Kasumi-1 (cell line): ENCODE measurements at places on chromosomes 3 and 15.

DNA sequence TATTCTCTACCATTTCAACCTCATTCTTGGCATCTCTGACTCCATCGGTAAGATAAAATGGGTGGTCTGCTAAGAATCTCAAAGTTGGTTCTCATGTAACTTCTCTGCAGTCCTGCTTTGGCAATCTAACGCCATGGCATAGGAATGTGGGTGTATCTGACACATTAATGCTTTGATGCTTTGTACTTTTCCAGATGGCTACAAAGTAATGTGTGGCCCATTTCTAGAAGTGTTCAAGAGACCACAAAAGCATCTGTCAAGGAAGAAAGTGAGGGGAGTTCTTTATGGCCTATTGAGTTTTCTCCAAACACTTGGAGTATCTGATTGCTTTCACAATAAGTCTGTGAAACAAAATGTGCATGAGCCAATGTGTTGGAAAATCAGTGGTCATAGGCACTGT is 339.9 kb upstream of the TGFBR2 start:
- DNase-seq, result no peak

DNA sequence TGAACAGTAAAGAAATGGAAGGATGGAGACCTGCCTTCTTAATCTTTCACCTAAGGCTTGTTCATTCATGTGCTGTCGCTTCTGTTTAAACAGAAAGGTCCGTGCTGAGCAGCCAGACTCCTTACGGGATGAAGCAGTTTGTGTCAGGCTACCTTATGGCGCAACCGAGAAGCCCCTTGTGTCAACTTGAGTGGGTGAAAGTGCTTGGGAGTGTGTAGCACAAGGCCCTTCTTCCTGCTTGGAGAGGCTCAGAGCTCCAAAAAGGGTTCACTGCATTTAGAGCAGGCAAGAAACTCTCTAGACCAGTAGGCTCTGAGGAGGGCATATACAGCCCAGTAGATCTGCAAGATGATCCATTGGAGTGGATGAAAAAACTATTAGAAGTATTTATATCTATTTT is 16.0 kb downstream of the CAPN3 start:
- DNase-seq, result no peak

- no peak for DNase-seq
Measured at GRCh38 chr15:65249641-65250040, 37.0 kb downstream of the PARP16 start.

DNA sequence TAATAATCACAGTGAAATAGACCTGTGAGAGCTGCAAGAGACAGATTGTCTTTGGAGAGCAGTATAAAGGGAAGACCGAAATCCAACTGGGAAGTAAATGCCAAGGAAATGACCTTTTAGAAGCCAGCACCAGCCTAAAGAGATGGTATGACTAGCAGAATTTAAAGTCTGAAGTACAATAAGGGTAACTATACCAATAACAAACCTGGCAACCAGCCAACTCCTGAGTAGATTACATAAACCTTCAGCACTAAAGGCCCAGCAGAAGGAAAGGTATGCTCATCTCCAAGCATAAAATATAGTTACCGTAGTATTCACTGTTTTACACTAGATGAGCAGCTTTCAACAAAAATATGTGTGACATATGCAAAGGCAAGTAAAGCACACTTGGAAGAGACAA is 155.1 kb upstream of the SATB1 start:
- peak; percentile 41 for DNase-seq

DNA sequence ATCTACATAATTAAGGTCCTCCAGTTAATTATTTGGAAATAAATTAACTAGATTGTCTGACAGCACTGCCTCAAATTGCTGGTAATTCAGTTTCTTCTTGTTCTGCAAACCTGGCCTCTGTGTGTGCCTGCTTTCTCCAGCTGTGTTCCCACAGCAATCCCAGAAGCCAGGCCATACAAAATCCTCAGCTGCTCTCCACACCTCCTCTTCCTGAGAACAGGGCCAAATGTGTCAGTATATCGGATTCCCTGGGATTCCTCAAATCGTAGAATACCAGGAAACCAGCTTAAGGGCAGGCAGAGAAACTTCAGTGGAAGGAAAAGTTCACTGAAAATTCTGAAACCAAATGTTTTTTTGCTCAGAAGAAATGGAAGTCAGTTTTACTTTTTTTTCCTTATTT is 261.4 kb downstream of the ZMAT3 start:
- DNase-seq, result no peak

DNA sequence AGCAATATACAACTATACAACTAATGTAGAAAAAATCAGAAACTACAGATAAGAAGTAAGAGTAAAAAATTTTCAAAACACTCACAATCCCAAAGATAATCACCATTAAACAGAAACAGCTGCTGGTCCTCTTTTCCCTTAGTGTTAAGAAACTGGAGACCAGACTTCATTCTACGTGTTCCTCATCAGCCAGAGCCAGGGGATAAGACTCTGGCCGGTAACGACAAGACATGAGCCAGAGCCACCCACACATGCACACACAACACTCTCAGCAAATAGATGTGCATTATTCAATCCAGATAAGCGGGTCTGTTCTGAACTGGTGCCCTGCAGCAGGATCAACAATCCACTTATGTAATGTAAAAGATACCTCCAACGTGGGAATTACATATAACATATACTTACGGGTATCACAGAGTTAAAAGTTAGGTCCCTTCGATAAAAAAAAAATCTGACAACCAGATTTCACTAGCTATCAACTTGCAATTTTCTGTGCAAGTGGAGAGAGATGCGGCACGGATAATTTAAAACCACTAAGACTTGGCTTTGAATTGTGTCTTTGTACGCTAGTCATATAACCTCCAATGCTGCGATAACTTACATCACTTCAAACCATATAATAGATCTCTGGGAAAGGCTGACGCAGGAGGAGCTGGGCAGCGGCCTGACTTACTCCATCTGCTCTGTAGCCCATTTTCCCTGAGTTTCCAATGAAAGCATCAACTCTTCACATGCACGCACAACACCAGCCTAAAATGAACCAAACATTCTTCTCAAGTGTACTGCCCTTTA is 17.8 kb downstream of the PRICKLE2 start:
- no peak for DNase-seq

GRCh38 chr3:103614719-103615118 is 1179.9 kb downstream of the ZPLD1 start:
- DNase-seq, result no peak

DNA sequence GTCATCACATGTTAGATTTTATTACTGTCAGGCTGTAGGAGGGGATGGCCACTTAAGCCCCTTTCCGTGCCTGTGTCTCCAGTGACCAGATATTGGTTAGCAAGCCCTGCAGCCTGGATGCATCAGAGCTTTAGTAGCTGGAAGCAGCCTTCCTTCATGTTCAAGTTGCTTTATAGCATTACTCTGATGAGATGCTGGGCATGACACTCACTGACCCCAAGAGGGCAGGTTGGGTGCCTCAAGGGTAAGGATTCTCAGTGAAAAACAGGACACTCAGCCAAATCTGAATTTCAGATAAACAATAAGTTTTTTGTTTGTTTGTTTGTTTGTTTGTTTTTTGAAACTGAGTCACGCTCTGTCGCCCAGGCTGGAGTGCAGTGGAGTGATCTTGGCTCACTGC is 68.5 kb upstream of the PTX3 start:
- DNase-seq, result no peak

DNA sequence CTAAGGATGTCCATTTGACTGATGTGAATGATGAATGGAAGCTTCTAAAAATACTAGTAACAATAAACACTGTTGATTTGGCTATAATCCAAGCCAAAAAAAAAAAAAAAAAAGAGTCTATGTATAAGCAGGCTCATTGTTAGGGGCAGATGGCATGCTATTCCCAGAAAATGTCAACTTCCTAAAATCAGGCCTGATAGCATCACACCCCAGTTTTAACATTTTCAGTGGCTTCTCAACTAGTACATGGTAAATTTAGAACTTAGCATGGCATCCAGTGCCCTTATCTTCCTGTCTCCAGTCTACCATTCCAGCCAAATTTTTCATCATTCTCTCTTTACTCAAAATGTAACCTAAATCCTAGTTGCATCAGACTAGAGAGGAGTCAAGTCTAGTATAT is 288.2 kb upstream of the ZNF385D start:
- no peak for DNase-seq

- DNase-seq, result no peak
Measured at GRCh38 chr3:141413391-141413790, 45.1 kb downstream of the ZBTB38 start.

- peak; percentile 65 for DNase-seq
Measured at GRCh38 chr15:41603941-41604911, 45.2 kb downstream of the TYRO3 start.

- peak; percentile 95 for DNase-seq
Measured at GRCh38 chr3:183306798-183307671, 54.0 kb downstream of the B3GNT5 start.

GRCh38 chr3:132006605-132007204 is 28.1 kb downstream of the CPNE4 start:
- DNase-seq, result peak; percentile 59

DNA sequence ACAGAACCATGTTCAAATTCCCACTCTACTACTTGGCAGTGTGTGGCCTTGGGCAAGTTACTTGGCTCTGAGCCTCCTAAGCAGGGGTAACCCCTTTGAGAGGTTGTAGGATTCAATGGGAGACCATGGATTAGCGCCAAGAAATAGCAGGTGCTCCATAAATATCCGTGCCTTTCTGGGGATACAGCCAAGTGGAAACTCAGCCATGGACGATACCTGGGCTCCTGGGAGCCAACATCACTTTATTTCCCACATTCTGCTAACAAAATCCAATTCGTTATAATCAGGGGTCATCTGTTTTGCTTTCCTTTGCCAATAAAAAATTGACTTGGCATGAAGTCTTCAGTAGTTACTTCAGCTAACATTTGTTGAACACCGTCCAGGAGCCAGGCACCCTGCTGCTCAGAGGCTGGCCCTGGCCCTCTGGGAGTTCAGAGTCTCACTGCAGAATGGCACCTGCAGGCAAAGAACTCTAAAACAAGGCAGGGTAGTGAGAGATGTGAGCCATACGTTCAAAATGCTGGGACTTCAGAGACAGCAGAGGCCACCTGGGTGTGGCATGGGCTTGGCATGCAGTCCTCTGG is 42.3 kb downstream of the ZDHHC19 start:
- no peak for DNase-seq

DNA sequence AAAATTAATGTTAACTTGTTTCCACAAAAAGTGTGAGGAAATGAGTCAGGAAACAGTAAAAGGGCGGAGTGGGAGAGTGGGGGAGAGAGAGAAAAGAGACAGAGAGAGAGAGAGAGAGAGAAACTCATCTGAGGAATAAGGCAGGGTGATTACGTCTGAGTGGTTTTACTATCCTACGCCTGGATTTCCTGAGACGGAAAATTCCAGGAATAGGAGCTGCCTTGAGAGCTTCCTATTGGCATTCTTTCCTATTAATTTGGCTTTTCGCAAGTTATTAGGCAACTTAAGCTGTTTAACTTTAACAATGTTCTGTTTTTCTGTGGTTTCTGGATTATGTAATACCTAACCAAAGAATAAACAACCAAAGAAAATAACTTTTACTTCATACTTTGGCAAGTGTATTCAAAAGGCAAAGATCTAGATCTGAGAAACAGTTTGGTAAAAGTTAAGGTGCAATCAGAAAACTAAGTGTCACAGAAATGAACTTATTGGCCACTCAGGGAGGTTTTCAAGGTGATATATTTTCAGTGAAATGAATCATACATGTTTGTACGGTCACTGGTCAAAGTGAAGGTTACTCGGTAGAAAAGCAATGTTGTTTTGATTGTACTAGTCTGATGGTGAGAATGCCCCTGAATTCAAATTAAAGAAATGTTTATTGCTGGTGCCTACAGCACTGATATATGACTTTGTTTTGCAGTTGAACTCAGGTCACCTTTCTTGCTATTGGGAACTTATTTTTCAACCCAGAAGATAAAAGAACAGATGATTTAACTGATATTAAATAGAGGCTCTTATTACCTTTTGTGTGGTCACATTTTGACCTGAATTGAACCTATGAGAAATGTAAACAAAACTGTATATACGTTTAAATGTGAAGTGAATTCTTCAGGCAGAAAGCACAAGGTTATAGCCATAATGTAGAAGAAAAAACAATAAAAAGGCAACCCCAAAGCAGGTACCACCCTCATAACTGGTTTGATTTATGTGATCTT is 39.9 kb upstream of the TNFSF10 start:
- DNase-seq, result no peak

GRCh38 chr15:81295486-81296121 is 28.3 kb downstream of the STARD5 start:
- no peak for DNase-seq

DNA sequence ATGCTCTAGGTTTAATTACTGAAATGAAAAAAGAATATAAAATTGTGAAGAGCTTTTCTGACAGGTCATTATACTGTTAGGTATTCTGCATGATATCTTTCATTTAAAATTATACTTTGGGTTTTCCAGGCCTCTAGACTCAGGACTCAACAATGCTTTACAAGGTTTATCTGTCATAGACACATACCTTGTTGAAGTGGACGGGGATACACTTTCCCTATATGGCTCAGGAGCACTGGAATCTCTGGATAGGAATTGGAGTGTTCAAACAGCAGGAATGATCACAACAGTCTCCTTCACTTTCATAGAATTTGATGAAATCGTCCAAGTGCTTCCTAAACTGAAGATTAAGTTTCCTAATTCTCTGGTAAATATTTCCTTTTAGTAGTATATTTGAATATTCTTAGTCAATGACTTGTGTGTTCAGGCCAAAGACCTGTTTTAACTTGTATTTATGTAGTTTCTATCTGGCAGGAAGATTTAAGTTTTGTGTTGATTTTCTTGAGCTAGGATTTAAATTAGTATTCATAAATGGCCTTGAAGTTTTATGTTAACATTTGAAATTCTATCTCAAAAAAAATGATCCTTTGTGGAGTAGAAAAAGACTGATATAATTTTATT is 106.9 kb upstream of the THSD4 start:
- no peak for DNase-seq

DNA sequence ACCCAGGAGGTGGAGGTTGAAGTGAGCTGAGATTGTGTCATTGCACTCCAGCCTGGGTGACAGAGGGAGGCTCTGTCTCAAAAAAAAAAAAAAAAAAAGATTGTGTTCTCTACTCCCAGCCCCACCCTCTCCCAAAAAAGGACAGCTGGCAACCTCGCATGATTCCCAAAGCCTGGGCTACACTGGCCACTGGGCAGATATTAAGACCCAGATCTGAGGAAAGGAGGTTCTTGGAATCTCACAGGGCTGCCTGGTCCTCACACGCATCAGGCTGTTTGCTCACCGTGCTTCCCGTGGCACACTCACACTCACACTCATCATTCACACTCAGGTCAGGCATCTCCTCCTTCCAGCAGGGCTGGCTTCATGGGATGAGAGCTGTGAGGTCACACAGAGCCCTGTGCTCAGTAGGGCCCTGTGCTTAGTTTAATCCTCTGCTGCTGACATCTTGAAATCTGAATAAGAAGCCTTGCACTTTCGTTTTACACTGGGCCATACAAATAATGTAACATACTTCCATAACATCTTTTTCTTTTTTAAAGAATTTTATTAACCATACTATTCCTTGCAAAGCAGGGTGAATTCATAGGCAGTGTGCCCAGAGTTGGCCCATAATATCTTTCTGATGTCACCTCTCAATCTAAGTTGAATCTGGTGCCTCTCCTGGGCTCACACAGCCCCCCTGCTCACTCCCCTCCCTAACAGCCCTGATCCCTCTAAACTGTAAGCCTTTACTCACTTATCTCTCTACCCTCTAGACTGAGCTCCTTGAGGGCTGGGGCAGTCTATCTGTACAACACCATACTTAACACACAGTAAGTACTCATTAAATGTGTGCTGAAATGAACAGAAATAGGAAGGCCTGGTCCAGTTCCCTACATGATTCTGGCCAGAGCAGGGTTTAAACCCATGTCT is 50.2 kb upstream of the C15orf39 start:
- DNase-seq, result no peak

- peak; percentile 84 for DNase-seq
Measured at GRCh38 chr3:165206454-165207266, 10.5 kb upstream of the SLITRK3 start.

- no peak for DNase-seq
Measured at GRCh38 chr15:41629463-41629862, 30.7 kb upstream of the MGA start.
